ENCODE measurements at places on chromosomes 11 and 22.

- DNase-seq = peak; percentile 27
These were observed 3.2 kb upstream of the SYT8 start for GRCh38 chr11:1831338-1832210.

DNA sequence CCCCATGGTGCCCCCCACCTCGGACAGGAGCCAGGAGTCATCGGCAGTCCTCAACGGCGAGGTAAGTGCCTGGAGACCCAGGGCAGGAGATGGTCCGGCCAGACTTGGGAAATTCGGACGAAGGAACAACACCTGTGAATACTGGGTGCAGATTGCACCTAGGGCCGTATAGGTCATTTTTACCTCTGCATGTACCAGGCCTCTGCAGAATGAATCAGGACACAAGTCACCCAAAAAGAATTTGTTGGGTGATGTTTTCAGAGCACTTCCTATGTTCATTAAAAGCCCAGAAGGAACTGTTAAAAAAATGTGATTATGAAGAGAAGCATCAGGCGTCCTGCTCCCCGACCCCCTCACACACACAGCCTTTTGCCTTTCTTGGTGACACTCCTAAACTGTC, 93.9 kb downstream of the C11orf91 start:
- DNase-seq = no peak

DNA sequence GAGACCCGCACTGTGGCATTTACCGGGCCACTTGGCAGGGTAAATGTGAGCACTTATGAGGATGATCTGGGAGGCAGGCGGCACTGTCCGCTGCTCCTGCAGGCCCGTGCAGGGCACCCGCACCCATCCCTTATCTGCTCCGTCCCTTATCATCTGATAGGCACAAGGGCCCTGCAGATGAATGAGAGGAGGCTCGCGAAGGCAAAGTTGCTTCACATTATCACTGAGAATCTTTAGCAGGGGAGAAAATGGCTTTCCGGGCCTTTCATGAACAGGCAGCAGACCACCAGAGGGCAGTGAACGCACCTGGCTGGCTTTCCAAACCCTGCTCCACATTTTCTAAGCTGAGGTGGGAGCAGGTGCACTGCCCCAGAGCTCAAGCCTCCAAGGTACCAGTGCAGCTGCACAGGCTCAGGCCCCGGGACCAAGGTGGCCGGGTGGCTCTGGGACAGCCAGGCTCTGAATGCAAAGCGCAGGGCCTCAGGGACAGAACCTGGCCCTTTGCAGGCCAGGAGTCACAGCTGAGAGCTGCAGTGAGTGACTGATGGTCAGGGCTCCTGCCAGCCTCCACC, 165.6 kb downstream of the SHANK2 start:
- DNase-seq = no peak

- no peak for DNase-seq
These were observed 13.7 kb downstream of the ARAP1 start for GRCh38 chr11:72738199-72739141.

DNA sequence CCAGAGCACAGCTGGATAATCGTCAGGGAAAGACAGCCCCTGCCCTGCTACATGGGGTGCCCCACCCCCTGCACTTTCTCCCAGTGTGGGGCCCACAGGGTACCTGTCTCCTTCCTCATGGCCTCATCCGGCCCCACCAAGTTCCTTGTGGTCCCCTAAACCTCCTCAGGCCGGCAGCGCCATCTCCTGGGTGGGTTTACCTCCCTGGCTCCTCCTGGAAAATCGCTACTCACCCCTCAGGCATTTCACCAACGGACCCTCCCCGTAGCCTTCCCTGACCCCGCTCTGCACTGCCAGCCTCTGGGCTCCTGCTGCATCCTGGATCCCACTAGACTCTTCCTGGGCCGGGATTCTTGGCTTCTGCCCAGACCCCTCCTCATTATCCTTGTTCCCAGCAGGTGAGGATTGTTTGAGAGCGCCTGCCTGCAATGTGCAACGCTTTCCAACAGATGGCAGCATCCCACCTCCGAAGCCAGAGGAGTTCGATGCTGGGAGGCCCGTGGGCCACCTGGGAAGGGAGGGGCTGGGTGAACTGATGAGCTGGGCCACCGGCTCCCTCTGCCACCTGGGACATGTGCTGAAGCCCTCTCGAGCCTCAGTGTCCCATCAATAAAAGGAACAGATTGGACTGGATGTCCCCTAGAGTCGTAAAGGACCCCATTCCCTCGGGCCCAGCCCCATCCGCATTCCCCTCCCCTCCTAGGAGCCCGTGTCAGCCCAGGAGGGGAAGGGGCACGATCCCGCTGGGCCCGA, 44.2 kb upstream of the TTLL12 start:
- peak; percentile 68 for DNase-seq

DNA sequence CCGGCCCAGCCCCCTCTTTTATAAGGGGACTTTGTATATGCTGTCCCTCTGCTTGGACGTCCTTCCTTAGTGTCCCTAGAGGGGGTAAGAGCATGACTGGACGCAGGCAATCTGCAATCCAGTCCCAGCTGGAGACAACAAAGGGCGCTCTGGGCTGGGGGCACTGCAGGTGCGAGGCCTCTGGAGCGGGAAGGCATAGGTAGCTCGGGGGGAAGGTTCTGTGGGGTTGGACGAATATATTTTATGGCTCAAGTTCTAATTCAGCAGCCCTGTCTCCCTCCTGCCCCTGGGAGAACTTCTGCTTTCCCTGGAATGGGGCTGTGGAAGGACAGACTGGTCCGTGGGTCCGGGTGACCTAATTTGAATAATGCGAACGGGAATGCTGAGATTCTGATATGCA, 40.0 kb downstream of the KCNJ4 start:
- peak; percentile 1 for DNase-seq

DNA sequence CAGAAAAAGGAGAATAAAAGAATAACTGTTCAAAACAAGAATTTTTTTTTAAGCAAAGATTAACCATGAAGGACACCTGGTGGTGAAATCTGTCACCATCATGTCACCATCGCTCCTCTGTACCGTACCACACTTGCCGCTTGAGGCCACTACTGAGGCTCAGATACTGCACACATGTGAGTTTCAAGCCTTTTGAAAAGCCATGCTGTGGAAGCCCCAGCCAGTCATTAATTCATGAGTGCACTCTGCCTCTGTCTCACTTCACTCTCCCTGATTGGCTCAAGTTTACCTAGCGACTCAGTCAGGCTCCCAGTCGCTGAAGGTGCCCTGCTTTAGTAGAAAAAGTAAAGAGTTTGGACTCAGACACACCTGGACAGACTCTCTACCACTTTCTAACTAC, 6.6 kb upstream of the MS4A12 start:
- DNase-seq = no peak

- DNase-seq = no peak
These were observed 3.4 kb downstream of the TENM4 start for GRCh38 chr11:79437278-79437980.

- DNase-seq = no peak
These were observed 2.0 kb upstream of the CASTOR1 start for GRCh38 chr22:30291058-30291892.

GRCh38 chr22:42064629-42065028, 6.0 kb downstream of the NAGA start:
- no peak for DNase-seq

DNA sequence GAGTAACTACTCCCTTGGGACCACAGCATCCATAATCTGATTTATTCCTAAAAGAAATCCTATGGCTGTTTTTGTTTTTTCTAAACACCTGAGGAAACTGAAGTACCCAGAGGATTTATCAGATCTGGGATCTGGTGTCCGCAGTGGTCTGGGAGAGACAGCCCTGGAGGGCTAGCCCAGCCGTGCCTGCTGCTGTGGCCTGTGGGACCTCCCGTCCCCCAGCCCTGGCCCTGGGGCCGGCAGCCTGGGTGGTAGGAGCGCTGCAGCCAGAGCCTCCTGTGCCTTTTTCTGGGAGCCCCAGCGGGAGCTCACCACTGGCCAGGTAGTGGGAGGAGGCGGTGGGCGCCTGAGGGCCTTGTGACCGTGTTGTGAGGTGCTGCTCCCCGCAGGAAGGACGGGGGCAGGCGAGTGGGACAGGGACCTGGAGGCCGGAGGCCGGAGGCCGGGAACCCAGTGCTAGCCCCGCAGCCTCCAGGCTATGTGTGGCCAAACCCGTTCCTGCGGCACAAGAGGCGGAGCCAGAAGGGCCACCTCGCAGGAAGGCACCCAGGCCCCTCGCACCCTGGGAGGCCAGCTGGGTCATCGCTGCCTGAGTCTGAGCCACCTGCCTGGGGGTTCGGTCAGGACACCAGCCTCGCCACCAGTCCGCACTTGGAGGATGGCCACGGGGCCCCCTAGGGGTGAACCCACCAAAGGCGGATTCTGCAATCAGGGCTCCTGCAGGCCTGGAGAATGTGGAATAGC, 18.2 kb upstream of the C11orf96 start:
- no peak for DNase-seq

- no peak for DNase-seq
These were observed 661.5 kb downstream of the BRD1 start for GRCh38 chr22:49166211-49166610.

GRCh38 chr11:3840004-3840869, 522 bp downstream of the RHOG start:
- DNase-seq = no peak

- peak; percentile 58 for DNase-seq
These were observed at the start of gene PLAAT3 for GRCh38 chr11:63614136-63614671. PLAAT3 (minus strand) TSS chr11:63614433; CDS start chr11:63614014, 419 bp downstream.

DNA sequence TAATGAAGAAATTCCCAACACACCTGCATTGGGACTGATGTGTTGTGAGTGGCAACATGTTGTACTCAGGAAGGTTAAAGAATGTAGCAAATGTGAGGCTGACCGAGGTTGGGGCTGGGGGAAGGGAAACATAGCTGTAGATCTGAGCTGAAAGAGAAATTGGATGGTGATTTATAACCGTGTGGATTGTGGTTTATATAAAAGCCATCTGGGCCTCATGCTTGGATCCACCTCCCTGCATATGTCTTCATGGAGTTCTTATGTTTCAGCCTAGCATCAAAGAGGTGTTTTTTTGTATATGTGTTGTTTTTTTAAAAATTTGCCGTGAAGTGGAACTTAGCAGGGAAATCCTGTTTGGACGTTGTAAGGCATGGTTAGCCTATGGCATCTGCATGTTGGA, 141.3 kb downstream of the NAV2 start:
- no peak for DNase-seq

- no peak for DNase-seq
These were observed 23.2 kb upstream of the NRGN start for GRCh38 chr11:124716591-124716990.

DNA sequence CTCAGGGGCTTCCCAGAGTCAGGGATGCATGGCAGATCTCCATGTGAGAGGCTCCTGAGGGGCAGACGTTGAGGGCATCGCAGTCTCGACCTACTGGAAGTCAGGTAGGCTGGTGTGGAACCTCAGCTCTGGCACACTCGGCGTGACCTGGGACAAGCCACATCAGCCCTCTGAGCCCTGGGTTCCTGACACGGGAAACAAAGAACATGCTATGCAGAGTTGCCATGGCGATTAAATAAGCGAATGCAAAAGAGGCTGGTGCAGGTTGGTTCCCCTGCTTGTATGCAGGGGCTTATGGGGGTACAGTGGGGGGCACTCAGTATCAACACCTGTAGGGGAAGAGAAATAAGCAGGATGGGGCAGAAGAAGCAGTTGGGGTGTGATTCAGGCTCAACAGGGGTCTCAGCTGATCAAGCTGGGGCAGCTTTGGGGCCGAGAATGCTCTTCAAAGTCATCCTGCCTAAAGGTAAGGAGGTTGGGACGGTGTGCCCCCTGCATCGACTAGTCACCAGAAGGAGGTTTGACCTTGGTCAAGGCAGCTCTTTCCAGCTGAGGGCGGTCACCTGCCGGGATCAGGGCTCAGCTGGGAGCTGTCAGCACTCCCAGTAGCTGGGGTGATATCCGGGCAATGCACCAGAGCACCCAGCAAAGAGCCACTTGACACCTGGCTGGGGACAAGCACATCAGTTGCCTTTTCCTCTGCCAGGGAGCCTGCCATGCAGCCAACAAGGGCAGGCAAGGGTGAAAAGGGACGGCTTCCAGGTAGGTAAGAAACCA, 442.7 kb downstream of the MIAT start:
- DNase-seq = no peak
